ENCODE measurements at places on chromosomes 6 and 20.

GRCh38 chr6:38436726-38437465 lies 202.8 kb downstream of the BTBD9 start:
- no peak for DNase-seq

DNA sequence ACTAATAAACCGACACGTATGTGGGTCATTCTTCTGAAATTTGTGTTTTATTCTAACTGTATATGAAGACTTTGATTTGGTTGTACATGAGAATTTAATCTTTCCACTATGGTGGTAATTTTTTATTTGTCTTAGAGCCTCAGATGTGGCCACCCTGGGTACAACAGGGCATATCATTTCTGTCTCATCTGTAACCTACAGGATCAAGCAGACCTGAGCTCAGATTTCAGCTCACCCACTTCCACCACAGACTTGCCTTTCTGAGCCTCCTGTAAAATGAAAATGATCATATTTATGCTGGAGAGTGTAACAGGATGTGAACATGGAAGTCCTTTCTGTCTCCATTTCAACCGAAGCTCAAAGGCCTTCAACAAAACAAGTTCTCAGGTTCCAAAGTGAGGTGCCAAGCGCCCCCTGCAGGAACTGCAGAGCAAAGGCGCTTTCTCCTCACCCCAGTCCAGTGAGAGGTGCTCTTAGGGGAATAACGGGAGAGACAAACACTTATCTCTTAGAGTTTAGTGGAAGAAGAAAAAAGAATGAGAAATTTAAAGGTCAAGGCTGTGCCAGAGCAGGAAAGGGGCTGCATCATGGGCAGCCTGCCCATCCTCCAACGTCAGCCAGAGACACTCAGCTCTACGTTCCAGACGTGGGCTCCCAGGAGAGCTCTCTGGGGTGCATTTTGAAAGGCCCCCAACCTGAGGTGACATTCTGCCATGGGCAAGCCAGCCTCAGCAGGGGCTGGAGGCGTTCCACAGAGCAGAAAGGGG lies 23.0 kb upstream of the CD24 start:
- DNase-seq = peak; percentile 46

DNA sequence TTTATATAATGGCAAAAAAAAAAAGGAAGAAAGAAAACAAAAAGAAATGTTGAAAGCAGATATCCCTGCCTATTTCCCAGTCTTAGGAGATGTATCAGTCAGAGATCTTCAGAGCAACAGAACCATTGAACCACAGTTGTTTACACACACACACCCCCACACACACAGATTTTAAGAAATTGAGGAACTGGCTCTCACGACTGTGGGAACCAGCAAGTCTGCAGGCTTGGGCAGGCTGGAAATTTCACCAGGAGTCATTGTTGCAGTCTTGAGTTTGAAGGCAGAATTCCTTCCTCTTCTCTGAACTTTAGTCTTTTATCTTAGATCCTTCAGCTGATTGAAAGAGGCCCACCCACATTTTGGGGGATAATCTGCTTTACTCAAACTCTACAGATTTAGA lies 380.9 kb downstream of the CDKAL1 start:
- no peak for DNase-seq

DNA sequence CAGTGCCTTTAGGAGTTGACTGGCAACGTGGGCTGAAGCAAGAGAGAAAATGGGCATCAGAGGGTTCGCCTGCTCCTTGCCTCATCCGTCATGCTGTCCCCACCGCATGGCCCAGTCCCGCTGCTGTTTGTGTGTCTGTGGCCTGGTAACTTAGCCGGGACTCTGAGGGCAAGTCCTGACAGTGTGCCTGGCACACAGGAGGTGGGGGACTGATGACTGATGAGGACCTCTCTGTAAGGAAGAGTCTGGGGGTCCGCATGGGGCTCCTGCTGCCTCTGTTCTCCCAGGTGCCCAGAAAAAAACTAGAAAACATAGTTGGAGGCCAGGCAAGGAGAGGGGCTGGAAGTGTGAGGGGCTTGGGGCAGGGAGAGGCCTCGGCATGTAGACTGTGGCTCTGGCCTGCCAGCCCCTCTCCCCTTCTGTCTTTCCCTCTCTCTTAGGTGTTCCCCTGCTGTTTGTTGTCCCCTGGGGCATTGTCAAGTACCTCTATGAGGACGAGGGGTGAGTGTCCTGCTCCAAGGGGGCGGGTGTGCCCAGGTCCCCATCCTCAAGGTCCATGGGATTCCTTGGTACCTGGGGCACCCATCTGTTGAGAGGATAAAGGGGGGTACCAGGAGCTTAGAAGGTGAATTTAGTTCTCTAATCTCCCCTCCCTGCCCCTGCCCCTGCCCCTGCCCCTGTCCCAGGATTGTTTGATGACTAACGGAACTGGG lies 29.5 kb downstream of the GLP1R start:
- no peak for DNase-seq

GRCh38 chr6:56808871-56809359 lies 146.0 kb upstream of the BEND6 start:
- no peak for DNase-seq

DNA sequence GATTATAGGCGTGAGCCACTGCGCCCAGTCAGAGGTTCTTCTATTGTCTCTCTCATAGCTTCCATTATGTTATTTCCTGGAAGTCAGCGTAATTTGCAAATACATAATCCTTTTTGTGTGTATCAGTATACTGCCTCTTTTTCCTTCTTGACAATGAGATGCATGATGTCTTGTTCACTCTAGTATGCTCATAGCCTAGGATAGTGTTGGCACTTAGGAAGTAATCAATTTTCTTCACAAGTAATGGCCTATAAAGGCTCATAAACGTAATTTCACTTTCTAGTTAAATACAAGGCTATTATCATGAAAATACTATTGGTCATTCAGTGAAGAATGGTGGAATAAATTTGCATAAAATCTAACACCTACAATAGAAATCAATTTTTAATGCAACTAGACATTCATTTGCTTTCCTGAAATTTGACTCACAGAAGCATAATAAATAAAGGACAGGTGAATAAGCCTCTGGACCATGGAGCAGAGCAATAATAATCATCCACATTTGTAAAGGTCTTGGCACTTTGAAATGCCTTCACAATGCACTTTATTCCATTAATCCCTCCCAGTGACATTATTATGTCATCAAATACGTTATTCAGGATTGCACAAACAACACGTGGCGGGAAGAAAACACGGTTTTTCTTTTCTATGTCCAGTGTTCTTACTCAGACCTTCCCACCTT lies 366.9 kb upstream of the BTBD3 start:
- no peak for DNase-seq

DNA sequence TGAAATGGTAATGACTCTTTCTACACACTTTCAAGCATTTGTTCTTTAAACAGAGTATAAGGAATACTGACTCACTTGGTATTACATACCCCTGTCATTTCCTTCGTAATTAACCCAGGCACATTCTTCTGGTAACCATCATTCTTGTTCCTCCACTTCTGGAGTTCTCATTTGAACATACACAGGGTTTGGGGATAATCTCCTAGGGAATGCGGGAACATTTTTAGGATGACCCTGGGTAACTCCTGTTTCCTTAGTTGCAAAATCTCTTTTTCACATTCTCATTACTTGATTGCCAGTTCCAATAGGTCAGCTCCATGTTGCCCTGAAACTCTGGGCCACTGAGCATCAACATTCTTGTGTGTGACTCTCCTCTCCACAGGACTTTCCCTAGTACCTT lies 51.5 kb upstream of the E2F3 start:
- no peak for DNase-seq

DNA sequence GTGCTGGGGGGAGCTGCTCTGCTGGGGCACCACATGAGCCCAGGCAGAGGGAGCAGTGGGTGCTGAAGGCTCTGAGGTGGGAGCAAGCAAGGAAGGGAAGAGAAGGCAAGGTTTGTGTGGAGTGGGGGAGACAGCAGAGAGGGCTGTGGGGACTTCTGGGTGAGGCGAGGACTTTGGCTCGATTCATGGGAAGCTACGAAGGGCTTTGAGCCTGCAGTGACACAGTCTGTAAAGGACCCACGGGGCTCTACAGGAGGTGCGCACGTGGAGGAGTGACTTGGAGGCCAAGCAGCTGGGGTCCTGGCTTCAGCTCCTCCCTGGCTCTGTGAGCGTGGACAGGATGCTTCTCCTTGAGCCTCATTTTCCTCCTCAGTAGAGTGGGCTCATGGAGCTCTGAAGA lies 29.1 kb upstream of the CSNK2A1 start:
- no peak for DNase-seq

DNA sequence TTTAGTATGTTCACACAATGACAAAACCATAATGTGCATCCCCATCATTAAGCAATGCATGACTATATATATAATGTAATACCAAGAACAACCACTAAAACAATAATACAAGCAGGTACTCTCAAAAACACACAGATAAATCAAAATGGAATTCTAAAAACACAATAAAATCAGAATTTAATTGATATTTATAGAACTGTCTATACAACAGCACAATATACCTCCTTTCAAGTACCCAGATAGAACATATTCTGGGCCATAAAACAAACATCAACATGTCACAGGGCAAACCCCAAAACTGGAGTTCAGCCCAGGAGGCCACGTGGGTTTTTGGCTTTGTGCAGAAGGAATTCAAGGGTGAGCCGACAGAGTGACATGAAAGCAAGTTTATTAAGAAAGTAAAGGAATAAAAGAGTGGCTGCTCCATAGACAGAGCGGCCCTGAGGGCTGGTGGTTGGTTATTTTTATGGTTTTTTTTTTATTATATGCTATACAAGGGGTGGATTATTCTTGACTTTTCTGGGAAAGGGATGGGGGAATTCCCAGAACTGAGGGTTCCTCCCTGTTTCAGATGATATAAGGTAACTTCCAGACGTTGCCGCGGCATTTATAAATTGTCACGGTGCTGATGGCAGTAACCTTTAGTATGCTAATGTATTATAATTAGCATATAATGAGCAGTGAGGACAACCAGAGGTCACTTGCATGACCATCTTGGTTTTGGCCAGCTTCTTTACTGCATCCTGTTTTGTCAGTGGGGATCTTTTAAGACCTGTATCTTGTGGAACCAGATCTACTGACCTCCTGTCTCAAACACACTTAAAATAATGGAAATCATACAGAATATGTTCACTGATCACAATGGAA lies 5.6 kb downstream of the RAB23 start:
- no peak for DNase-seq

- no peak for DNase-seq
These were observed 1.2 kb upstream of the SYNJ2 start for GRCh38 chr6:157980288-157981131.

GRCh38 chr20:58008413-58008812 lies 220.0 kb downstream of the ANKRD60 start:
- no peak for DNase-seq

GRCh38 chr20:16434062-16434664 lies 139.1 kb downstream of the KIF16B start:
- peak; percentile 31 for DNase-seq

DNA sequence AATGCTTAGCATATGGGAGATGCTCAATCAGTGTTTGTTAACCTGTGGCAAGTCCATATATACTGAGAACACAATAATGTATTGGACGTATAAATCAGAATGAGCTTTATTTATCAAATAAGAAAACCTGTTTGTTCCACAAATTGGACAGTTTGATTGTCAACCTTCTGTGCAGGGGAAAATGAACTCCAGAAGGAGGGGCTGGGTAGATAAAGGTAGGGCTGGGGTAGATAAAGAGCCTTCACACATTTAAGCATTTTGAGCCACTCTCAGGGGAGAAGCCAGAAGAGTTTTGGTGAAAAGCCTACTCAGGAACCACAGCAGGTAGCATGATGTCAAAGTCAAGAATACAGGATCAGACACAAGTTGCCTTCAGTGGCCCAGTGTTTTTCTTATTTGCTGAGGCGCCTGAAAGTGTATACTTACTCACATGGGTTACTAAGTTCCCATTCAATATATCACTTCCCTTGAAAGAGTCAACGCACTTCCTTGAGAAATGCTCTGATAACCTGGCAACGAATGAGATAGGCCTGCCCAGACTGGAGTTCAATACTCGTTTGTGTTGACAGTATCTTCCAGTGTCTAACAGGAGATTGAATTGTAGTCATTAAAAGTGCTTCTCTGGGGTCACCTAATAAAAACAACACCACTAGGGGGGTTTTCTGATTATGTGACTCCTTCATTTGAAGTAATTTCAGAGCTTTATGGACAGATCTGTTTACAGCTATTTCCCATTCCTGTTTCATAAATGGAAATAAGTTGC lies 263.9 kb upstream of the CITED2 start:
- no peak for DNase-seq

DNA sequence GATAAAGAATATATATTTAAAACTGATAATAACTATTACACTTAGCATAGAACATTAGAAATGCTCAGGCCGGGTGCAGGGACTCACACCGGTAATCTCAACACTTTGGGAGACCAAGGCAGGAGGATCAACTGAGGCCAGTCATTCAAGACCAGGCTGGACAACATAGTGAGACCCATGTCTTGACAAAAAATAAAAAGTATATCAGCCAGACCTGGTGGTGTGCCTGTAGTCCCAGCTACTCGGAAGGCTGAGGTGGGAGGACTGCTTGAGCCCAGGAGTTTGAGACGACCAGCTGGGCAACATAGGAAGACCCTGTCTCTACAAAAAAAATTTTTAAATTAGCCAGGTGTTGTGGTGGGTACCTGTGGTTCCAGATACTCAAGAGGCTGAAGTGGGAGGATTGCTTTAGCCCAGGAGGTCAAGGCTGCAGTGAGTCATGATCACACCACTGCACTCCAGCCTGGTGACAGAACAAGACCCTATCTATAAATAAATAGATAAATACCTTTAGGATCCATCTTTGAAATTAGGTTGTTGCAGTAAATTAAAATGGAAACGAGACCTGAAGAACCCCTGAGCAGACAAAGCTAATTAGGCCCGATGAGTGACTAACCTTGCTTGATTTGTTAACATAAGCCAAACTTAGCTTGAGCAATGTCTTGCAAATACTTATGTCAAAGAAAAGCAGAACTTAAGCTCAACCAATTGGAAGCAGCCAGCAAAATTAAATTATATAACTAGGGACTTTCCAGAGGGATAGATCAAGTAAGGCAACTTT lies 75.8 kb upstream of the E2F3 start:
- no peak for DNase-seq

GRCh38 chr20:23187751-23188150 lies 101.6 kb upstream of the CD93 start:
- no peak for DNase-seq

DNA sequence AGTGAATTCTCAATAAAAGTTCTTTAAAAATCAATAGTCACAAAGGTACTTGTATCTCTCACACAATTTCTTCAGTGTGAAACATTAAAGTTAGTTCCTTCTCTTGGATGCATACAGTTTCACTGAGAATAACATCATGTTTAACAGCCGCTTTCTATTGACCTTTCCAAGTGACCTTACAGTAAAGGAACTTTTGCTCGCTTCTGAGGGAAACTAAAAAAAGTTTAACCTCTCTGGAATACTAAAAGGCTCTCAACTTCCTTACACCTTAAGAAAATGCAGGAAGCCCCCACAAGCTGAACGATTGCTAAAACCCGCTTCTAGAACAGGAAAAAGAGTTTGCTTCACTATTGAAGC lies 1.3 kb downstream of the RRAGD start:
- DNase-seq = no peak

Measured in right kidney (tissue), 9 donors.